NCI-H1048 (cell line): ENCODE measurements at places on chromosomes 6 and 20.

DNA sequence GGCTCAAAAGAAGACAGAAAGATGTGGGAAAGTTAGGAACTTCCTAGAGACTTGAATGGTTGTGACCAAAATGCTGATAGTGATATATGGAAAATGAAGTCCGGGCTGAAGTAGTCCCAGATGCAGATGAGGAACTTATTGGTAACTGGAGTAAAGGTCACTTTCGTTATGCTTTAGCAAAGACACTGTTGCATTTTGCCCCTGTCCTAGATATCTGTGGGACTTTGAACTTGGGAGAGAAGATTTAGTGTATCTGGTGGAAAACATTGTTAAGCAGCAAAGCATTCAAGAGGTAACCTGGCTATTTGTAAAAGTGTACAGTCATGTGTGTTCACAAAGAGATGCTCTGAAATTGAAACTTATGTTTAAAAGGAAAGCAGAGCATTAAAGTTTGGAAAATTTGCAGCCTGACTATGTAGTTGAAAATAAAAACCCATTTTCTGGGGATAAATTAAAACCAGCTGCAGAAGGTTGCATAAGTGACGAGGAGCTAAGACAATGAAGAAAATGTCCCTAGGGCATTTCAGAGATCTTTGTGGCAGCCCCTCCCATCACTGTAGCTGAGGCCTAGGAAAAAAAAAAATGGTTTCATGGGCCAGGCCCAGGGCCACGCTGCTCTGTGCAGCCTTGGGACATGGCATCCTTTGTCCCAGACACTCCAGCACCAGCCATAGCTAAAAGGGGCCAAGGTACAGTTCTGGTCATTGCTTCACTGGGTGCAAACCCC, 1692.2 kb downstream of the HACE1 start:
- no peak for DNase-seq

- DNase-seq, result no peak
Measured at GRCh38 chr20:63475209-63475608, 2.8 kb upstream of the KCNQ2 start.

GRCh38 chr6:130903007-130903406, 75.8 kb downstream of the SMLR1 start:
- DNase-seq, result no peak

- DNase-seq, result no peak
Measured at GRCh38 chr6:45727819-45728449, 287.7 kb downstream of the CLIC5 start.

DNA sequence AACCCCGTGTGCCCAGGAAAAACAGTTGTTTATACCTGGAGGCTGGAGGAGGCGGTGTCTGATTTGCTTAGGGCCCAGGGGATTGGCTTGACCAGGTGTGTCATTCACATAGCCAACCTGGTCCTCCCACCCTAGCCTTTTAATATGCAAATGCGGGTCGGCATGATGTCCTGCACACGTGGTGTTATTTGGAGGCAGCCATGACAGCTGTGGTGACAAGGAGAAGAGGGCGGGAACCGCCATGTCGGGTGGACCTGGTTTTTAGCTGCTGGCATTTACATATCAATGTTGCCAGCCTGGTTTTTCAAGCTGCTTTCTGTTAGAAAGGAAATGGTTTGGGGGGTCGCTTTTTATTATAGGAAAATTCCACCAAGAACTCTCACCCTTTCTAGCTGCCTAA, 291.4 kb upstream of the QKI start:
- DNase-seq, result no peak

- no peak for DNase-seq
Measured at GRCh38 chr6:72626126-72626525, 4.3 kb downstream of the KCNQ5 start.

GRCh38 chr6:12578751-12579150, 137.8 kb upstream of the PHACTR1 start:
- DNase-seq, result no peak

- DNase-seq, result no peak
Measured at GRCh38 chr6:46972531-46972930, 50.8 kb upstream of the ADGRF5 start.

DNA sequence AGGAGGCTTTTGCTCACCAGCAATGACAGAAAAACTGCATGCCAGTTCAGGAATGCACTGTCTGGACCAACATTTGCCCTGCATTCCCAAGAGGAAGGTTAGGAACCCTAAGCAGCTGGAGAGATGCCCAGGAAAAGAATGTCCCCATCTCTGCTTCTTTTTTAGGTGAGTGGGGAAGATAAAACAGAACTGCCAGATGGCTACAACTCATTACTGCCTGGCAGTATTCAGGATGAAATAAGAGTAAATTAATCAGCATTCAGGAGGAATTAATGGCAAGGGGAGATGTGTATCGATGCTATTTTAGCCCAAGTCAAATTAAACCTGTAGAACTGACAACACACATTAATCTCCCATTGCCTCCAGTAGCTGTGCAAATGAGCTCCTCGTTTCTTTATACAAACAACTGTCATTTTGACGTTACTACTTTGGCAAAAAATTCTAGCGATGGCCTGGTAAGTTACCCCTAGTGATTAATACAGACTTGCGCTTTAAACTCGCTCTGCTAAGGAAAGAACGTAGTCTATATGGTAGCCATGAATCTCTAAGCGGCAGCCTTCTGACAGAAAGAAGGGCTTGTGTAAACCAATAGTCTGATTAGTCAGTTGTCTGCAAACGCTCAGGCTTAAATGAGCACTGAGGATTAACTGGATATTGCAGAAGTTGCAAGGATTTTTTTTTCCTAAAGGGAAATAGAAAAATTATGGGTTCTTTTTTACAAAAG, 16.7 kb upstream of the SMLR1 start:
- no peak for DNase-seq

DNA sequence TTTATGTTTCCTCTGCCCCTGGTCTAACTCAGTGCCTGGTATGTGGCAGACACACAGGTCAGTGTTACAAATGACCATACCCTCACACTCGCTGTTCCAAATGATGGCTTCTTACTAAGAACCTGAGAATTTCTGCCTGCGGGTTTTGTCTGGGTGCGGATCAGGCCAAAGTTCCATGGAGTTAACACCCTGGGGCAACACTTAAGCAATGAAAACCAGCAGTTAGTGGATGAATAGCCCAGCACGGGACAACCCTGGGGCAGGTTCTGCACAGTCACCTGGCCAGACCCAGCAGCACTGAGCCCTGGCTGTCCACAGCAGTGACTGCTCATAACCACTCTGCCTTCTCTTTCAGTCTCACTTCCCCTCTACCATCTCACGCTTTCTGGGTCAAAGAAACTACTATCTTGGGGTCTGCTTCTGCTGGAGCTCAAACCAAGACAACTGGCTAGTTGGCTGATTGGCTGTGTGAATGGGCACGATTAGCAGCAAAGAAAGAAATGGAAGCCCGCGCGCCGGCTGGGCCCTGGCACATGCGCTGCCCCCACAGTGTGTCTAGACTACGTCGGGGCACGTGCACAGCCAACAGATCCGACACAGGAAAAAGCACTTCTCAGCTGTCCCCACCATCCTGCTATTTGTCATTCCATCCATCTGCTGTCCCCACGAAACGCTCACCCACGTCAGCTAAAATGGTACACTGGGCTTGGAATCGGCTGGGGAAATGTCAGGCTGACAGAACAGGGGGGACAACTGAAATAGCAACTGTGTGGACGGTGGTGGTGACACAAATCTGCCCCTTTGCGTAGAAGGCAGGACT, 36.6 kb downstream of the MGME1 start:
- no peak for DNase-seq

- no peak for DNase-seq
Measured at GRCh38 chr6:2240961-2241360, 4.4 kb downstream of the GMDS start.
